Purkinje cell (primary cell): ENCODE measurements at places on chromosomes 5 and 9. TPM values are rescaled to one million over a fixed set of nuclear protein-coding genes. Genes with fewer than 3 reads are reported as not detected.

SLCO6A1 gene
- not detected in 2 replicates for polyA plus RNA-seq

SLC25A25 gene
- polyA plus RNA-seq: 5.9 and 7.0 TPM in 2 replicates

PCDHGA6 gene
- 0.30 and 0.60 TPM in 2 replicates for polyA plus RNA-seq

SPATA31A7 gene
- polyA plus RNA-seq: not detected in 2 replicates

MZB1 gene
- not detected in 2 replicates for polyA plus RNA-seq

BNC2 gene
- 0.07 and 0.20 TPM in 2 replicates for polyA plus RNA-seq

IER5L gene
- 0.17 and 0.89 TPM in 2 replicates for polyA plus RNA-seq

FCN1 gene
- polyA plus RNA-seq: not detected in 2 replicates

NR5A1 gene
- polyA plus RNA-seq: not detected in 2 replicates

ENDOG gene
- polyA plus RNA-seq: 8.6 and 12.4 TPM in 2 replicates

SPOCK1 gene
- polyA plus RNA-seq: 98.6 and 103 TPM in 2 replicates
